ENCODE measurements at places on chromosomes 2 and 18.

DNA sequence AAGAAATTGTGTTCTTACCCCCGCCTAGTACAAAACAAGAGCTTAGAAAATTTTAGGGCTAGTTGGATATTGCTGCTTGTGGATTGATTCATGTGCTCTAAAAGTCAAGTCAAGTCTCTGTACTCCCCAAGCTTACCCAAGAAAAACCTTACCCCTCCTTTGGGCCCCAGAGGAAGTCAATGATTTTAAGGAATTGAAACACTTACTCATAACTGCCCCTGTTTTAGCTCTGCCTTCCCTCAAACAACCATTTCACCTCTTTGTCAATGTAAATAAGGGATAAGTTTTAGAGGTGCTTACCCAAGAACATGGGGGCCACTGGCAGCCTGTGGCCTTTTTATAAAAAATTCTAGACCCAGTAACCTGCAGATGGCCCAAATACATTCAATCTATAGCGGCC is 136.6 kb upstream of the RMP24 start:
- no peak for DNase-seq

- no peak for DNase-seq
These were observed 134.4 kb downstream of the IKZF2 start for GRCh38 chr2:213016984-213017351.

- DNase-seq, result no peak
These were observed 13.2 kb upstream of the MARCHF4 start for GRCh38 chr2:216385478-216385877.

DNA sequence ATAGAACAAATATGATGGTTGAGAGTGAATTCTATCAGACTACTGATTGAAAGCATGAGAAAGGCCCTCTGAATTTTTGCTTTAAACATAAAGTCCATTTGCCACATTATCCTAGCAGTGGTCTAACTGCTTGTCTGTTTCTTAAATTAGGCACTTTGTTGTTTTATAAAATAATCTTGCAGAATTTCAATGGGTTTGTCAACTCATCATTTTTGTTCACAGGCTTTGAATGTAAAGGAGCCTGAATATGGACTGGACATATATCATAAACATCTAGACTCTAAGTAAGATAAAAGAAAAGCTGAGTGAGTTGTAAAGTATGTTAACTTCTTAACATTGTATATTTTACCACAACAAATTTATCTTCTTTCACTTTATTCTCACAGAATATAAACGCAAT is 845.9 kb downstream of the SUCLG1 start:
- DNase-seq, result no peak

GRCh38 chr18:69401226-69401971 is 711 bp downstream of the DOK6 start:
- DNase-seq, result no peak

GRCh38 chr2:112183327-112184025 is 45.3 kb downstream of the FBLN7 start:
- DNase-seq, result no peak

- no peak for DNase-seq
These were observed 218.3 kb upstream of the TMEM200C start for GRCh38 chr18:6113650-6114049.

DNA sequence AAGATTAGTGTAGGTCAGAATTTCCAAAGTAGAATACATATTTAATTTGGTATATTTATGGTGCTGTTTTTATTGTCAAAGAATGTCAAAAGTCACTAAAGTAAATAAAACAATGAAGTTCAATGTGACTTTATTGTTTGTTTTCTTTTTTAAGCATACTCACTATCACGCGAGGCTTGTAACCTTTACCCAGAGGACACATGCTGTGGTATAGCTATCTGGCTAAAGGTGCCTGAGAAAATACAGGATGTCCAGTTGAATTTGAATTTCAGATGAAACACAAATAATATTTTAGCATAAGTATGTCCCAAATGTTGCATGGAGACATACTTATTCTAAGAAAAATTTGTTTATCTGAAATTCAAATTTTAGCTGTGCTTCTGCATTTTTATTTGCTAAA is 103.3 kb upstream of the KLF7 start:
- no peak for DNase-seq

GRCh38 chr2:73970850-73971471 is 13.7 kb upstream of the TET3 start:
- DNase-seq, result peak; percentile 90

DNA sequence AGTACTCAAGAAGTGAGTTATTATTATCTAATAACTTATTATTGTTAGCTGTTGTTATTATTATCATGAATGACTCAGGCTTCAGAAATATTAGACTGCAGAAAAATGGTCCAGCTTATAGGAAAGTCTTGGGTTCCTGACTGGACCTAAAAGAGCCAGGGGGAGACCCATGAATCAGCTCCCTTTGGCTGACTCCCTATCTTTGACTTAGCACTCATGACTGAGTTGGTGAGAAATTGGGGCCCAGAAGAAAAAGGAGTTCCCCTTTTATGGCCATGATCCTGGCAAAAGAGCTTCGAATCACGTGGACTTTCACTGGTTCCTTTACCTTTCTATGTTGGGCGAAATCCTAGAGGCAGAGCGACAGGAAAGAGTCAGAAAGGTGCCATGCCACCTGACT is 145.8 kb downstream of the MYO3B start:
- no peak for DNase-seq

DNA sequence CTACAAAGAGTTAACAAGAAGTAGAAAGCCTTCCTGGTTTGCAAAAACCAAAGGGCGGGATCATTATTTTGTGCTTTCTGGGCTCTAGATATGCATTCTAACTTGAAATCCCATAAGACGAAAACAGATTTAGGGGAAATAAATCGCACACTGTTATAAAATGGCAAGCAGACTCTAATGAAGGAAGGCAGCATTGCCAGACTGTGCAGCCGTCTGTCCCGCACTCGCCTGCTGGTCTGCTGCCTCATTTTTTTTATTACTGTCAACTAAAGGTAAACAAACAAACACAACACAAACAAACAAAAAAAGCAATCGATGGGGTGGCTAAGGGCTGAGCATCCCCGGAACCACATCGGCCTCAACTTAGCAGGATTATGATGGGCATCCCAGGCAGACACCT is 24.4 kb downstream of the ZNF521 start:
- no peak for DNase-seq

DNA sequence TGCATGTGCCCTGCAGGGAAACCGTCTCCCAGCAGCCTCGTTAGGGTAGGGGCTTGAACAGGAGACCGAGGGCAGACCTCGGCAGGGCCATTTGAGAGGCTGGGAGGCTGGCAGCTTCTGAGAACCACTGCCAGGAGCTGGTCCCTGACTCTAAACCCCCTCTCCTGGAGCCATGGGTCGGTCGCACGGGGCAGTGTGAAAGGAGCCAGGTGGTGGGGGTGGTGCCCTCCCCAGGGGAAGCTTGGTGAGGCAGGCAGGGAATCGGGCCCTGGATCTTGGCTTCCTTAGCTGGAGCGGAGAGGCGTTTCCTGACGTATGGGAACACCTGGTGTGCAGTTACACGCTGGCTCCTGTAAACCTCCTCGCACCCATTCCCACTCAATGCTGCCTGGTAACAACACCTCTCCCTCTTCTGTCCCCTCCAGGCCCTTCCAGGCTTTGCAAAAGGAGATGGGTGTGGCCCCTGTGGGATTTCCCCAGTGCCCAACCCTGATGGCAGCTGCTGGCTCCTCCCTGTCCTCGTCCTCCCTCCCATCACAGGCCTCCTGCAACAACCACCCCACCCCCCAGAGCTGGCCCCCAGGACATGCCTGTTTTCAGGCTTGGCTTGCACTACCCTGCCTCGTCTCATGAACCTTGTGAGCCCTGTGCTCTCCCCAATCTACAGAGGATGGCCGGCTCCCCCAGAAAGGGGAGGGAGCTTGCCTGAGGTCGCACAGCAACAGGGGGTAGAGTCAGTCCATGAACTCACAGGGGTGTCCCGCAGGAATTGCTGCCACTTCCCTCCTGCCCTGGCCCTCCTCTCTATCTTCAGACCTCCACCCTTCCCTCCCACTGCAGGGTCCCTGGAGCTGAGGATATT is 24.4 kb downstream of the ADRA2B start:
- DNase-seq, result no peak

DNA sequence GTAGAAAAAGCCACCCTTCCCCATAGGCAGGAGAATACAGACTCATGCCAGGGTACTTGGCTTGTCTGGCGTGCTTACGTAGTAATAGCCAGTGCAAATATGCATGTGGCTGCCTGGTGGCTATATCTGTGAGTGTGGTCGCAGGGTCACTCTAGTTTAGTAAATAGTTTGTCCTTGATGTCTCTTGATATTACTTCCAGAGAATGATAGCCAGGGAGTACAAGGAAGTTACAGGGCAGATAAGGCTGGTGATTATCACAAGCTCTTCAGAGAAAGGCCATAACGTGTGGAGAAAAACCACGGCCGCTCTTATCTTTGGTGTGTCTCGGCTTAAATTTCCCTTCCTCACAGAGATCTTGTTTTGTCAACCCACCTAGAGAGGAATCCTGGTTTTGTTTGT is 54.3 kb upstream of the SLC39A10 start:
- DNase-seq, result no peak

- no peak for DNase-seq
These were observed 141.3 kb downstream of the NCK2 start for GRCh38 chr2:105886029-105886454.

DNA sequence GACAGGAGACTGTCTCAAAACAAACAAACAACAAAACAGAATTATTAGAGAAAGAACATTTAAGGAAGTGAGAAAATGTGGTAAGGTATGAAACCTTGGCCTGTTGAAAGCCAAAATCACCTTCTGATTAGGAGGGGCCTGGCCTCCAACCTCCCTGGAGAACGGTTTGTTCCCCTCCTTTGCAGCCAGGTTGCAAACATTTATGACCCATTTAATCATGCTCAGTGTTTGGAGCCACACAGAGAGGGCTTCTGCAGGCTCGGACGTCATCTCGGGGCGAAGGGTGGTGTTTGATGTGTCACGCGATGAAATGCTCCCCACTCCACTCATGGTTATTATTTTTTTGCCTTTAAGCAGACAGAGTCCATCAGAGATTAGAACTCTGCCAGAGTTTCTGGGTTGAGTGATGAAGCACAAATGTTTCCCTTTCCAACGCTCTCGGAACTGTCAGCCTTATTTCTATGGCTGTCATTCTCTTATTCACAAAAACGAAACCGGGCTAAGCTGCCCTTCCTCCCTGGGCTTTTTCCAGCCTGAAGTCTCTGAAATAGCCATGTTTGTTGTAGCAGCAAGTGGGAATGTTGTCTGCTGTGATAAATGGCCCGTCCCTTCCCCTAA is 33.6 kb upstream of the ROCK2 start:
- no peak for DNase-seq

GRCh38 chr2:41111836-41112627 is 660.1 kb upstream of the SLC8A1 start:
- DNase-seq, result no peak

- peak; percentile 88 for DNase-seq
These were observed at the start of gene SKA1 for GRCh38 chr18:50374753-50375391. Gene SKA1, plus strand, starts transcription at chr18:50375046. Its CDS starts 785 bp downstream, at chr18:50375831.

DNA sequence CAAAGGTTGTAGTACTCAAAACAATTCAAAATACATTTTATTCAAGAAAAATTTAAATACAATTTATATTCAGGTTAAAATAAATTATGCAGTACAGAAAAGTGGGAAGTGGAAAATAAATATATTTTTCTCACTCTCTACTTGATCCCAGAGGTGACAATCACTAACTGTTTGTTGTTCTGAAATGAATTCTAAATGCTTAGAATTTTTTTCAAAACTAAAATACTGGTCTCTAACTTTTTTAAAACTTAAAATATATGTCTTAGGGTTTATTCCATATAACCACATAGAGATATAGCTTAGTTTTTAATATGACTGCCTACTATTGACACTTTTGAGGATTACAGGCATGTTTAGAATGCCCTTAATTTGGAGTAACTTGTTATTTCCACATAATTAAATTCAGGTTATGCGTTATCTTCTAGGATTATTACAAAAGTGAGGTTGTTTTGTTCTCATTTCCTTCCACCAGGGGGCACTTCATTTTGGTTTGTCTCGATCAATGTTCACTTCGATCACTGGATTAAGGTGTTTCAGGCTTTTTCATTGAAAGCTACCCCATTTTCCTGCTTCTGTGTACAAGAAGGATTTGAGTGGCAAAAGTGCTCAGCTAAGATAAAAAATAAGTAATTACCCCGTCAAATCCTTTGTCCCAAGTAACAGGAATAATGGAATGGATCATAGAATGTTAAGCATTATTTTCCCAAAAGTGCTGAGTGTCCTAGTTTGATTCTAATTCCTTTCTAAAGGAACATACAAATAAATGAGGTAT is 27.1 kb upstream of the TFPI start:
- peak; percentile 63 for DNase-seq

GRCh38 chr2:201999279-201999678 is 34.4 kb upstream of the FZD7 start:
- no peak for DNase-seq

DNA sequence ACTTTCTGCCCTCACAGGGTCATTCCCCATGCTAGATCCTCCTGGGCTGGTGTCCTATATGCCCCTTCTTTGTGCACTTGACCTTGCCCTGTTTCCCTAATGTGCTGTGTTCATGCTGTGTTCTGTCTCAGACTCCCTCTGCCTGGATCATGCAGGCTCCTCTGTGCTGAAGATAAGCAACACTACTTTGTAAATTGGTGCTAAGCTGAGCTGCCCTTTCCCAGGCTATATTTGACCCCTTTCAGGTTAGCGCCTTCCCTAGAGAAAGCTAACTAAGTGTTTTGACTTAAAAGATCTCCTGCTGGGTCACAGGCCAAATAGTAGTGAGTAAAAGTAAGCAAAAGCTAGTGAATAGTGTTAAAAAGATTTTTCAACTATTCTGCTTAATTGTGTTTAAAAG is 257.2 kb upstream of the RGPD4 start:
- no peak for DNase-seq

- no peak for DNase-seq
These were observed 2.7 kb upstream of the SGPP2 start for GRCh38 chr2:222421626-222422025.

- DNase-seq, result no peak
These were observed 256.3 kb upstream of the SPOPL start for GRCh38 chr2:138245310-138245709.

GRCh38 chr2:169897834-169898233 is 70.6 kb downstream of the UBR3 start:
- DNase-seq, result no peak

DNA sequence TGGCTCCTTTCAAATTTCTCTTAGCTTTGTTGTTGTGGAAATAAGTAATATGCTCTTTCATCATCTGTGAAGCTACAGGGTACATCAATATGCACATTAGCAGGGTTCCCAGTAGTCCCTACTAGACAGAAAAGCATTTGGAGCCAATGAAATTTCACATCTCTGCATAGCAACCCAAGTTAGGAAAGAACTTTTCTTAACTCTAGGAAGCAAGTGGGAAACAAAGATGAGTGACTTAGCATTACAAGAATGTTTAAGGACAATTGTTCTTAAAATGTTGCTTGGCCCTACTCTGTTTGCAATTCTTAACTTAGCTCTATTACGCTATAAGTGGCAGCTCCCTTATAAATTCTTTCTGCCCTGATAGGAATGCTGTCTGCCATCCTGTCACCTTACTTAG is 39.6 kb downstream of the ZEB2 start:
- no peak for DNase-seq

- no peak for DNase-seq
These were observed 11.4 kb upstream of the PKDCC start for GRCh38 chr2:42036413-42036812.

GRCh38 chr18:63881851-63882250 is 5.7 kb upstream of the SERPINB2 start:
- no peak for DNase-seq

Data from Kasumi-1 (cell line).